Aorta (tissue), 5 donors: ENCODE measurements at places on chromosomes 4 and X. TPM values are rescaled to one million over a fixed set of nuclear protein-coding genes. Genes with fewer than 3 reads are reported as not detected.

- no peaks in the 10 kb centered on the region for H3K27me3 ChIP-seq
- H3K27ac ChIP-seq: no peak overlapping the region
- no peak overlapping the region for H3K4me3 ChIP-seq
- DNase-seq: no peak
Observed at GRCh38 chr4:105858466-105859040, 36.7 kb upstream of the NPNT start.

DNA sequence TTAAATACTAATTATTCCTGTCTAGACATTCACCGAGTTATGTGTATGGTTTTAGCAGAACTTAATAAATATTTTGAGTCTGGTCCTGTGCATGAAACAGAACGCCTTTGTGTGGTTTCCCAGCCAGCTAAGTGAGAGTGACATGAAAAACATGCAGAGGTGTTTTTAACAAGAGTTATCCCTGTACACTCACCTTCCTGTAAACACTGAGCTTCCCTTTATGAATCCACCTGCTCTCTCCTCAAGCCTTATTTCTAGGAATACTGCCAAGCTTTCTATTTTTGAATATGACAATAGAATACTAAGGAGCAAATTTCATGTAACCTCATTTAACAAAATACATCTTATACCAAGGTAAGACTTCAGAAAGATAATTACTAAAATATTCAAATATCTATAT lies 270.3 kb upstream of the CTSO start:
- no peak overlapping the region for H3K4me3 ChIP-seq
- no peak for DNase-seq
- H3K4me1 ChIP-seq: no peaks in the 10 kb centered on the region
- no peaks in the 10 kb centered on the region for H3K27me3 ChIP-seq

DNA sequence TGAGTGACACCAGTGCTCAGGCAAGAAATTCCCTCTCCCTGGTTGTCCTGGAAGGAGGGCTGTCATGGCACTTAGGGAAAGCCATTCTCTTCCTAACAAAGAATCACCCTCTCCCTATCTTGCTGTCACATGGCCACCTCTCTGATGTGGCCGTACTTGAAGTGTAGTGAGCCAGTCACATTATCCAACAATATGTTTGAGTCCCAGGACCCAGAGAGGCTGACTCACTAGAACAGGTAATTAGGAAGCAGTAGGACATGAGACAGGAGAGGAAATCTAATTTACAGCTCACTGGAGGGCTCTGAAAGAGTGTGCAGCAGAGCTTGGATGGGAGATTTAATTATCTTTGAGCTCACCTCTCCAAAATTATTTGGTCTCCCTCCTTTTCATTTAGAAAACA lies 299.1 kb downstream of the ARHGAP24 start:
- DNase-seq: no peak
- H3K27ac ChIP-seq: no peak overlapping the region
- H3K36me3 ChIP-seq: no peaks in the 10 kb centered on the region
- H3K4me1 ChIP-seq: no peaks in the 10 kb centered on the region
- no peaks in the 10 kb centered on the region for H3K27me3 ChIP-seq

- no peak for DNase-seq
- H3K4me1 ChIP-seq: no peaks in the 10 kb centered on the region
- H3K27me3 ChIP-seq: no peaks in the 10 kb centered on the region
- H3K27ac ChIP-seq: no peak overlapping the region
- no peaks in the 10 kb centered on the region for H3K36me3 ChIP-seq
Observed at GRCh38 chr4:61086357-61086756, 113.8 kb upstream of the ADGRL3 start.

DNA sequence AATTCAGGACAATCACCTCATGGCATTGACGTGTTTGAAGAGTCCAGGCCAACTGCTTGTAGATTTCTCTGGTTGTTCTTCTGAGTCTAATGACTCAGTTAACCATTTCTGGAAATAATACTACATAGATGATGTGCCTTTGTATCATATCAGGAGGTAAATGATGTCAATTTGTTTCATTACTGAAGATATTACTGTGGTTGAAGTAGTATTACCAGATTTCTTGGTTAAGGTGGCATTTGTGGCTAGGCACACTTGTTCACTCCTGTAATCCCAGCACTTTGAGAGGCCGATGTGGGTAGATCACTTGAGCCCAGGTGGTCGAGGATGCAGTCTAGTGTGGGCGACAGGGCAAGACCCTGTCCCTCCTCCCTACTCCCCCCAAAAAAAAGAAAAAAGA lies 15.7 kb downstream of the RPL9 start:
- no peak for DNase-seq
- no peaks in the 10 kb centered on the region for H3K27me3 ChIP-seq
- no peaks in the 10 kb centered on the region for H3K4me1 ChIP-seq
- H3K36me3 ChIP-seq: no peaks in the 10 kb centered on the region

DNA sequence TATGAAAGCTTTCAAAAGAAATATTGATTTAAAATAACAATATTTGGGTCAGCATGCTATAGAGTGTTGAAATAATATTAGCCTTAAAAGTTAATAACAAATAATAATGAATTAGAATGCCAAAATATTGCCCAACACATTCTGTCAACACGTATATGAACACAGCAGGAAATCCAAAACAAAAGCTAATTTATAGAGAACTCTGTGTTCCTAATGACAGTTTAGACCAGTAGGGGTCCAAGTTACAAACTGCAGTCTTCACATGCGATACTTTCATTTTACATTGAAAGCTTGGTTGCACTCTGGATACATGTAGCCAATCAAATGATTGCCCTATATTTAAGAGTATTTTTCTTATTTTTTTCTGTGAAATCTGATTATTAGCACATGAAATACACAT lies 274.4 kb downstream of the DCTD start:
- no peaks in the 10 kb centered on the region for H3K36me3 ChIP-seq
- no peaks in the 10 kb centered on the region for H3K4me1 ChIP-seq
- no peak overlapping the region for H3K4me3 ChIP-seq

DNA sequence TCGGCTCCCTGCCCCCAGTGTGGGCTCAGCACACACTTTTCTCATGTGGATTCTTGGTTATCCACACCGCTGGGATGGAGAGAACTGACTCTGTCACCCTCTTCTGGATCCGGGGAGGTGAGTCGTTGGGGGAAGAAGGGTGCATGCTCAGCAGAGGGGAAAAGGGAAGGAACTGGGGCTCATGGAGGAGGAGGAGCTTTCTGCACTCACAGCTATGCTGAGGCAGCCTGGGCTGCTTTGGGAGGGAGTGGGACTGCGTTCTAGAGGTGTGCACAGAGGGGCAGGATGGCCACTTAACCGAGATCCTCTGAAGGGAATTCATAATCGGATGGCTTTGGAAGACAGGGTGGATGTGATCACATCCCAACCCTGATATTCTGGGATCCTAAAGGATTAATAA lies 51.6 kb downstream of the RTL5 start:
- no peaks in the 10 kb centered on the region for H3K27me3 ChIP-seq
- no peaks in the 10 kb centered on the region for H3K36me3 ChIP-seq
- H3K4me1 ChIP-seq: no peaks in the 10 kb centered on the region
- H3K4me3 ChIP-seq: no peak overlapping the region
- H3K27ac ChIP-seq: no peak overlapping the region
- DNase-seq: no peak

DNA sequence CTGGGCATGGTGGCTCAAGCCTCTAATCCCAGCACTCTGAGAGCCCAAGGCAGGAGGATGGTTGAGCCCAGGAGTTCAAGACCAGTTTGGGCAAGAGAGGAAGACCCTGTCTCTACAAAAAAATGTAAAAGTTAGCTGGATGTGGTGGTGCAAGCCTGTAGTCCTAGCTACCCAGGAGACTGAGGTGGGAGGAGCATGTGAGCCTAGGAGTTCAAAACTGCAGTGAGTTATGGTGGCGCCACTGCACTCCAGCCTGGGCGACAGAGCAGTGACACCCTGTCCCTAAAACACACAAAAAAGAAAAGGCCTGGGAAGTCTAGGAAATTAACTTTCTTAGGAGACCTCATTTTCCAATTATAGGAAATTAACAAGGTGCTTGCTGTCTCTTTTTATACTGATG lies 76.8 kb downstream of the JAKMIP1 start:
- H3K4me3 ChIP-seq: no peak overlapping the region
- H3K27me3 ChIP-seq: no peaks in the 10 kb centered on the region
- H3K36me3 ChIP-seq: no peaks in the 10 kb centered on the region
- no peaks in the 10 kb centered on the region for H3K4me1 ChIP-seq
- DNase-seq: no peak

DNA sequence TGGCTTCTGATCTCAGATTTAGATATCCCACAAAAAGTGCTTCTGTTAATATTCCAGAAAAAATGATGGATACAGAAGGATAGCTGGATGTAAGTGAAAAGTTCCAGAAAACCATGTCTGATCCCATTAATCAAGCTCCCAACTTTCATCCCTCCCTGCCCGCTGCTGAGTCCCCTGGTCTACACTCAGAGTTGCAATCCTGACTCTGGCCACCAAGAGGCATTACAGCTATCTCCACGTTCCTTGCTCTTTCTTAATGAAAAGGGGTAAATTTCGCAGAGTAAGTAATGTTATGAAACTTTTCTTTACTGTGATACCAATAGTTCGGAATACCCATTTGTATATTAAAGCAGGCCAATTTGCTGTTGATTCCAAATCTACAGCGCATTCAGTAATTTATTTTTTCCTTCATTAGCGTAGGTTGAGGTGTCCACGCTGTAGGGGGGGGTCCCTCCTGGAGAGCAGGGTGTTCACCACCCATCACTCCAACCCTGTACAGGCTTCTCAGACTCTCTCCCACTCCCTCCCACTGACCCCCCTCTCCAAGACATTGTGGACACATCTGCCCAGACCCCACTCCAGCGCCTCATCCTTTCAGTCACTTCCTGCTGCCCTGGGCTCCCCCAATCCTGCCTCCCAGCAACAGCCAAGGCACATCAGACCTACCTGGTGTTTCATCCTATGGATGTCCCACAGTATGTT lies 55.1 kb downstream of the RAB40A start:
- no peaks in the 10 kb centered on the region for H3K36me3 ChIP-seq
- H3K4me3 ChIP-seq: no peak overlapping the region
- H3K27me3 ChIP-seq: no peaks in the 10 kb centered on the region
- H3K4me1 ChIP-seq: no peaks in the 10 kb centered on the region
- no peak overlapping the region for H3K27ac ChIP-seq

DNA sequence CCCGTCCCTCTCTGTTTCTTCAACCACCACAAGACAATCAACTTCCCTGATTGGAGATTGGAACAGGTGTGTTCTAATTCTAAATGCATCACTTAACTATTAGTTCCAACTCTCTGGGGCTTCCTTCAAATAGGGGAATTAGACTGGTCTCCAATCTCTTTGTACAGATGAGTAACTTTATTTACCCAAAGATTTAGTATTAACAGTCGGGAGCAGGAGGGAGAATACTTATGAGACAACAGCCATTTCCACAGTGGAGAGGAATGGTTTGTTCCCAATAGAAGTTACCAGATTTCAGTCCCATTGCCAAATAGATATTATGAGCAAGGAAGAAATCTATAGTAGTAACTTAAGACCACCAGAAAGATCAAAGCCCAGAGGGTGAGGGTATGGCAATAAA lies 46.2 kb downstream of the CASK start:
- no peaks in the 10 kb centered on the region for H3K27me3 ChIP-seq
- H3K4me1 ChIP-seq: no peaks in the 10 kb centered on the region
- no peak overlapping the region for H3K4me3 ChIP-seq
- no peak for DNase-seq
- no peak overlapping the region for H3K27ac ChIP-seq

DNA sequence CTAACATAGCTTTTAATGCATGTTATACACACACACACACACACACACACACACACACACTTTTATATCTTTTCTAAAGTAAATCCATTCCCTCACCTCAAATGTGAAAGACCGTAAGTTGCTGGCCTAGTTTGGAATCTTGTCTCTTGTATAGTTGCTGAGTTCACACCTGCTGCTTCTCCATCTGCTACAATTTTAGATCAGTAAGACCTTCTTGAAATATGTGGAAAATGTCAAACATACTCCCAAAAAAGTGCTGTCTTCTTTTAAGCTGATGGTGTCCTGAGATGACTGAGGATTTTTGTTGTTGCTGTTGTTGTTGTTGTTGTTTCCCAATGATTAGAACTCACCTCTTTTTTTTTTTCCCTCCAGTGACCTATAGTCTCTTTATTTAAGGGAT lies 121.3 kb downstream of the SNCA start:
- H3K4me3 ChIP-seq: no peak overlapping the region
- no peaks in the 10 kb centered on the region for H3K36me3 ChIP-seq
- DNase-seq: no peak
- no peaks in the 10 kb centered on the region for H3K27me3 ChIP-seq
- H3K4me1 ChIP-seq: no peaks in the 10 kb centered on the region

- no peak overlapping the region for H3K4me3 ChIP-seq
- no peak overlapping the region for H3K27ac ChIP-seq
- H3K36me3 ChIP-seq: no peaks in the 10 kb centered on the region
- no peaks in the 10 kb centered on the region for H3K4me1 ChIP-seq
Observed at GRCh38 chr4:41041551-41041950, 172.8 kb downstream of the APBB2 start.

- DNase-seq: no peak
- no peak overlapping the region for H3K27ac ChIP-seq
- no peaks in the 10 kb centered on the region for H3K36me3 ChIP-seq
- H3K27me3 ChIP-seq: no peaks in the 10 kb centered on the region
- no peaks in the 10 kb centered on the region for H3K4me1 ChIP-seq
Observed at GRCh38 chrX:140467211-140467610, 37.7 kb downstream of the SOX3 start.

- no peak overlapping the region for H3K4me3 ChIP-seq
- no peak for DNase-seq
- no peak overlapping the region for H3K27ac ChIP-seq
- H3K4me1 ChIP-seq: no peaks in the 10 kb centered on the region
Observed at GRCh38 chrX:68920561-68920960, 91.7 kb downstream of the EFNB1 start.

- no peak overlapping the region for H3K4me3 ChIP-seq
- H3K36me3 ChIP-seq: no peaks in the 10 kb centered on the region
- no peak overlapping the region for H3K27ac ChIP-seq
- no peaks in the 10 kb centered on the region for H3K4me1 ChIP-seq
- H3K27me3 ChIP-seq: no peaks in the 10 kb centered on the region
- DNase-seq: no peak
Observed at GRCh38 chrX:24601858-24602257, 45.3 kb downstream of the PCYT1B start.

- H3K27ac ChIP-seq: no peak overlapping the region
- no peaks in the 10 kb centered on the region for H3K4me1 ChIP-seq
- no peaks in the 10 kb centered on the region for H3K36me3 ChIP-seq
- H3K4me3 ChIP-seq: no peak overlapping the region
Observed at GRCh38 chr4:35147761-35148160, 1096.6 kb downstream of the ARAP2 start.

- no peak overlapping the region for H3K27ac ChIP-seq
- DNase-seq: no peak
- H3K4me1 ChIP-seq: no peaks in the 10 kb centered on the region
- H3K36me3 ChIP-seq: no peaks in the 10 kb centered on the region
- H3K27me3 ChIP-seq: no peaks in the 10 kb centered on the region
Observed at GRCh38 chr4:139457318-139457717, 3.4 kb downstream of the RAB33B start.

The FAM9C gene
- not detected for total RNA-seq

The PCYT1B gene
- total RNA-seq: 0.96 TPM

The DCLK2 gene
- total RNA-seq: 17.9 TPM

The RRH gene
- 0.71 TPM for total RNA-seq

The GATA1 gene
- not detected for total RNA-seq

The BEX5 gene
- total RNA-seq: 7.7 TPM

The LIAS gene
- 5.9 TPM for total RNA-seq

The XAGE1A gene
- not detected for total RNA-seq

The MAGEA11 gene
- total RNA-seq: not detected
